ENCODE measurements at places on chromosomes 16 and 17. TPM values are rescaled to one million over a fixed set of nuclear protein-coding genes. Genes with fewer than 3 reads are reported as not detected.

- peak overlapping the region; percentile 54 for H3K27ac ChIP-seq
- no peaks in the 10 kb centered on the region for H3K27me3 ChIP-seq
- H3K4me1 ChIP-seq: peaks cover 16% of the 10 kb centered on the region
- DNase-seq: peak; percentile 61
- peak overlapping the region; percentile 56 for H3K4me3 ChIP-seq
- no peaks in the 10 kb centered on the region for H3K36me3 ChIP-seq
Measured at GRCh38 chr16:64391063-64391600, 730.7 kb downstream of the CDH11 start.

DNA sequence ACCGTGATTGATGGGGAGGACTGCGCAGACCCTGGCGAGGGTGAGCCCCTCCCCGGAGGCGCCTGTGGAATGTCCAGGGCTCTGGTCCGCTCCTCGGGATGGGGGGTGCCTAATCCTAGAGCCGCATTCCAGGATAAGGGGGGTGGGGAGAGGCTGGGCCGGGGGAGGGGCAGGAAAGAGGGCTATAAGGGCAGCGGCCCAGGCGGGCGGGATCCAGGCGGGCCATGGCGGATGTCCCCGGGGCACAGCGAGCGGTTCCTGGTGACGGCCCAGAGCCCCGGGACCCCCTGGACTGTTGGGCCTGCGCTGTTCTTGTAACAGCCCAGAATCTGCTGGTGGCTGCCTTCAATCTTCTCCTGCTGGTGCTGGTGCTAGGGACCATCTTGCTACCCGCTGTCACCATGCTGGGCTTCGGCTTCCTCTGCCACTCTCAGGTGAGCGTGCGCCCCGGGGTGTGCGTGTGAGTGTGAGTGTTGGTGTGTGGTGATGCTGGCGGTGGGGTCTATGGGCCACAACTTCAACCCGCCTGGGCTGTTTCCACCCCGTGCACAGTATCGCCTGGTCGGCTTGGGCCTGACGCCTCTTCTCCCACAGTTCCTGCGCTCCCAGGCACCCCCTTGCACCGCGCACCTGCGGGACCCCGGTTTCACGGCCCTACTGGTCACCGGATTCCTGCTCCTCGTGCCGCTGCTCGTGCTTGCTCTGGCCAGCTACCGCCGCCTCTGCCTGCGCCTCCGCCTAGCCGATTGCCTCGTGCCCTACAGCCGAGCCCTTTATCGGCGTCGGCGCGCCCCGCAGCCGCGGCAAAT, at the start of gene TMEM88:
TMEM88 (plus strand) TSS at position 216 of the 809 bp plus-strand sequence; CDS start at position 225, 9 bp downstream.
- 0 out of 2 replicates have a peak, but pooled peaks cover 17% of the 10 kb centered on the region for H3K4me1 ChIP-seq
- H3K36me3 ChIP-seq: no peaks in the 10 kb centered on the region
- peak; percentile 31 for DNase-seq
- H3K27ac ChIP-seq: peak within 1 kb of the TSS; percentile 88
- H3K4me3 ChIP-seq: peak within 1 kb of the TSS; percentile 80

Gene AMDHD2
- 32.8 TPM for total RNA-seq

Gene SLC16A6
- 0.32 TPM for total RNA-seq

GRCh38 chr17:62807812-62808575, at the start of gene MARCHF10:
Gene MARCHF10 (minus strand): TSS chr17:62808314. CDS start chr17:62801735, 6,579 bp downstream.
- no peak for DNase-seq
- no peak within 1 kb of the TSS for H3K27ac ChIP-seq
- H3K27me3 ChIP-seq: no peaks in the 10 kb centered on the region
- no peaks in the 10 kb centered on the region for H3K36me3 ChIP-seq

Measured in GM23248 (cell line).